ENCODE measurements at places on chromosomes 7 and 10.
A peak's percentile ranks its signal among the peaks of the same experiment; 100 is the strongest.

DNA sequence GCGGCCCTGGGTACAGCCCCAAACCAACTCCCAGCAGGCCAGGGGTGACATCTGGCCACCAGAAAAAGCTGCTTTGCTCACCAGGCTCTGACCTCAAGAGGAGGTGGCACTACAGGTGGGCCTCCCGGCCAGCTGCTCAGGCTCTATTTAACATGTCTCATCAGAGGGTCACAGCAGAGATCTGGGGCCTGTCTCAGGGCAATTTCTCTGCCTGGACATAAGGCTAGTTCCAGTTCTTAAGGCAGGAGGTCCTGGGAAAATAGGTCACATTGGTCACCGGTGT, 88.6 kb downstream of the GFRA1 start:
- no peak for DNase-seq

- no peak for DNase-seq
Measured at GRCh38 chr10:110277591-110277990, 27.1 kb downstream of the SMNDC1 start.

GRCh38 chr10:99369126-99369525, 40.0 kb downstream of the CNNM1 start:
- peak; percentile 55 for DNase-seq

DNA sequence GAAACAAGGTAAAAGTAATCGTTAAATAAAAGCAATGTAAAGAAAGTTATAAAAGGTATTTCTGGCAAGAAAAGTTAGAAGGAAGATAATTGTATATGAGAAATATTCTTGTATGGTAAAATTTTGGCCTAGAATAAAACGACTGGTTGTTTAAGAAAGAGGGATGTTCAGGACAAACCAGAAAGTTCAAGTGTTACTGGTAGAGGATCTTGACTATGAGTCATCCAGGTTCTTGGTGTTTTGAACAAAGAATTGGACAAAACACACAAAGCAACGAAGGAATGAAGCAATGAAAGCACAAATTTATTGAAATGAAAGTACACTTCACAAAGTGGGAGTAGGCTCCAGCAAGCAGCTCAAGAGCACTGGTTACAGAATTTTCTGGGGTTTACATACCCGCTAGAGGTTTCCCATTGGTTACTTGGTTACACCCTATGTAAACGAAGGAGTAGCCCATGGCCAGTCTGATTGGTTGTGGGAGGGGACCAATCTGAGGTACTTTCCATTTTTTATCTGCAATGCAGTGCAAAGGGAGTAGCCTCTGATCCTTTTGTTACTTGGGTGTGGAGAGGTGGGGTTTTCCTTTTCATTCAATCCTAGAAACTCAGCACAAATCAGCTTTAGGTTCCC, 22.4 kb upstream of the GARS1 start:
- no peak for DNase-seq

- no peak for DNase-seq
Measured at GRCh38 chr7:31358467-31358866, 17.9 kb upstream of the NEUROD6 start.

- DNase-seq, result no peak
Measured at GRCh38 chr10:18261768-18262231, 121.6 kb downstream of the CACNB2 start.

DNA sequence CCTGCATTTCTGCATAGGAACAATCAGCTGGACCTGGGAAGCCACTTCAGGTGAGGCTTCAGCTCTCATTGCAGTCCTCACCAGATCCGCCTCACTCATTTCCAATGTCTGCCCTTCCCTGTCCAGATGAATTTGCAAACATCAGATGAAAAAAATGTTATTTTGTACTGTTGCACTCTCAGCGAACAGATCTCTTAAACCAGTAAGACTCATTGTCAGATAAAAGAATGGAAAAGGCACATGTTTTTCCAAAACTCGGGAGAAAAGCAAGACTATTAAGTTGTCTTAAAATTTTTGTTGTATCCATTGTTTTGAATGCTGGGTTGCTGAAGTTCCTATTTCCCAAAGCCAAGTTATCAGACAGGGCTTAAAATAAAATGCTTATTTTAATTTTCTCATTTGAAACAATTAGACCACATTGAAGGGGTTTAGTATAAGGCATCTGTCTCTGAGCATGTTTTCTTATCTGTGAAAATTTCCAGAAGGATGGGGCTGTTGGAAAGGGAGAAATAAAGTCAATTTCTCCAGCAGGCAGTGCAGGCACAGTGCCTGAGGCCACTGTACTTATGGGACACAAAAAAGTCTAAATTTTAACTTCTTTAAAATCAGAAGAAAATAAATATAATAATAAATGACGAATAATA, 396.8 kb downstream of the KCNMA1 start:
- no peak for DNase-seq

- no peak for DNase-seq
Measured at GRCh38 chr7:45514944-45515343, 59.2 kb upstream of the ADCY1 start.

- DNase-seq, result no peak
Measured at GRCh38 chr7:123847868-123848267, 2.9 kb downstream of the HYAL4 start.

DNA sequence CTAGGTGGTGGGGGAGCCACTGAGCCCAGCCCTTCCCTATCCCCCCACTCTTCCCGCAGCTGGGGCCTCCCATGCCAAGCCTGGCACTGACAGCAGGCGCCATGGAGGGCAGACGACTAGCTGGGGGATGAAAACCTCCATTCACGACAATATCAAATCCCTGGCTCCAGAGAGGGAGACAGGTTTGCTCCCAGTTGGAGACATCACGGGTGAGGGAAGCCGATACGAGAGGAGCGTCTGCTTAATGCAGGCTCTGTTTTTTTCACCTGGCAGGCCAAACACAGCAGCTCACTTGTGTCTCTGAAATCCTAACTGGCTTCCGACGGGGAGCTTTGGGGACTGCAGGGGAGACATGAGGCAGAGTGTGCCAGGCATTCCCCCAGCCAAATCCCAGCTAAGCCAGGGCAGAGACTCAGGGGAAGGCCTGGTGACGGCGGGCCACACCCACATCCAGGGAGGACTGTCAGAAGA, 307.4 kb upstream of the ZMIZ1 start:
- DNase-seq, result no peak

GRCh38 chr7:93165447-93165846, 17.3 kb upstream of the SAMD9L start:
- no peak for DNase-seq

GRCh38 chr10:77031531-77032187, 605.9 kb downstream of the KCNMA1 start:
- no peak for DNase-seq

DNA sequence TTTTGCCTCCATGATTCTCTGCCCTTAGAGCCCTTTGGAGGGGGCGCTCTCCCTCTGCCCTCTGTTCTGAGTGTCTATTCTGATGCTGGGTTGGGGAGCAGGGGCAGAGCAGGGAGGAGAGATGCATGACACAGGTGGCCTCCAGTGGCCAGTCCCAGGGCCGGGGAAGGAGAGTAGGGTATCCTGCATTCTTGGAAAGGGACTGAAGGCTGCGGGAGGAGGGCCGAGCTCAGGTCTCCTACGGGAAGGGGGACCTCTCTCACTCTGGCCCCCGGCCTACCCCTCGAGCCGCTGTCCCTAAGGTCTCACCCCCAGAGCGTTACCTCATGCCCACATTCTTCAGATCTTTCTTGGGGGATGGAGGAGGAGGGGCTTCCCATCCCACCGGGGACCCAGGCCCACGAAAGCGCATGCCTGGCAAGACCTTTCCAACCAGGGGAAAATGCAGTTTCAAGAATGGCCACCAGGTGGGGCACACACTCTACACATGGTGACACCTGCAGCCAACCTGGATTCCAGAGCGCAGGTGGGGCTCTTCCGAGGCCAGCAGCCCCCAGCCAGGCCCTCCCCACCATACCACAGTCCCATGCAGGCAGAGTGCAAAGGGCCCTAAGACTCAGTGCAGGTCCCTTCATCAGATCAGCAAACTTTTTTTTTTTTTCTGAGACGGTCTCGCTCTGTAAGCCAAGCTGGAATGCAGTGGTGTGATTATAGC, 86.4 kb downstream of the MYL10 start:
- peak; percentile 25 for DNase-seq

- peak; percentile 75 for DNase-seq
Measured at GRCh38 chr10:91551856-91552255, 81.0 kb downstream of the PPP1R3C start.

GRCh38 chr7:131370523-131370968, 42.9 kb downstream of the MKLN1 start:
- DNase-seq, result peak; percentile 74

- DNase-seq, result no peak
Measured at GRCh38 chr10:46555713-46556514, 544 bp downstream of the GPRIN2 start.

GRCh38 chr10:32111585-32111984, 55.4 kb upstream of the KIF5B start:
- peak; percentile 13 for DNase-seq

DNA sequence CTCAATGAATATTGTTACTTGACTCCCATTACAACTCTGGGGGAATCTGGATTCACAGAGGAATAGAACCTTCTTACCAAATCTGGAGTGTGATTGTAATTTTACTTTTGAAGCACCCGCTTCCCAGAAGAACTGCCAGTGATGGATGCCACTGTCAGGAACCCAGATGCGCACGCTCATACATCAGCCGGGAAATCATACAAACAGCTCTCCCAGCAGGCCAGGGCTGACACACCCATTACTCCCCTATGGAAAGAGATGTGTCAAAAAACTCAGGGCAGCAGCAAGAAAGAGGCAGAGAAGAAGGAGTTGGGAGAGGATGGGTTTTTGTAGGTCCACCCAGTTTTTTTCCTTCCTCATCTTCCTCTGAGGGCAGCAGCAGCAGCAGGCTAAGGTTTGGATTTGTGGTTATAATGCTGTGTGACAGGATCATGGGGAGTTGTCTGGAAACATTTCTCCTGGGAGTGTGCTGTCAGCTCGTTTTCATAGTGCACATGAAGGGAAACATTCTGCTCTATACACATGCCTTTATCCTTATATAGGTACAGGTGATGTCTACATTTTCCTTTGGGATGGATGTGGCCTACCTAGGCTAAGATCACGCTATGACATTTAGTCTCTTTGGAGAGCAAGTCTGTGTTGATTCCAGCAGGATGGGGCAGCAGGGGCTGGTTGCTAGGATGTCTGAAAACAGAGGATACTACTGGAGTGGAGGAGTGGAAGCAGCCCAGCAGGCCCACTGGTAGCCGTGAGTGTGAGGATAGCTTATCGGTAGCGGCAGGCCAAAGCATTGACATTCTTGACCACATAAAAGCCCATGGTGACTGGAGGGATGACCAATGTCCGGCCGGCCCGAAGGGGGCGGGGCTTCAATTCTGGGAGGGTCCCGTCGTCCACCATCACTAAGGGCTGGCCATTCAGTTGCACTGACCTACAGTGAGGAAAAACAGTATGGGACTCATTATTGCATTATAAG, 12.4 kb upstream of the HPS1 start:
- DNase-seq, result no peak

DNA sequence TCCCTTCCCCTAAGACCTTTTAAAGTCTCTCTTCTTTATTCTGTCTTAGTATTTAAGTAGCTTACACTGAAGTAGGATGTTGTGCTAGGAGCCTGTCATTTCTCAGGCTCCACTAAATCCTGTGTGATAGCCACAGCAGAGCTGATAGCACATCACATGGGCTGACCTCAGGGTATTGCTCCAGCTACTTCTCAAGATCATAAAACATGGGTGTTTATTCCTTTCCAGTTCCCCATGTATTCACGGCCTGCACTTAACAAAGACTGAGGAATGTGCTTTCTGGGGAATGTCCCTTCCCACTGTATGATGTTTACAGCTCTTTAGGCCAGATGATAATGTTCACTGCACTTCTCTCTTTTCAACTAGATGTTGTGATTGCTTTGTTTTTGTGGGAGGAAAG, 1086.8 kb downstream of the KCNMA1 start:
- DNase-seq, result peak; percentile 58

DNA sequence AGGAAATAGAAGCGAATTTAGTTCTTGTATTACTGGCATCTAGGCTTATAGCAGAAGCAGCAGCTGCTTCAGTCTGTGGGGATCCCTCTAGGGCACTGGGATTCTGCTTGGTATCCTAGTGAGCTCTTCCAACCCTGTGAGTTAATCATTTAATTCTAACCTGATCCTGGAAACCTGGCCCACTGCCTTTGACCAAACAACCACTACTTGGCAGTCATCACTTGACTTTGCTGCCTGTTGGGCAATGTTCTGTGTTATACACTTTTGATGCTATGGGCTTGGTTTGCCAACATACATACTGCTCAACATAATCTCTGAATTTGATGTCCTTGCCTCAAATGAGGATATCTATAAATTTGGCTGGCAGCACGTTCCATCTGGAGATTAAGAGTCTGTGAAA, 813.4 kb downstream of the ANKRD7 start:
- DNase-seq, result no peak

- no peak for DNase-seq
Measured at GRCh38 chr7:112573302-112574039, 92.7 kb downstream of the LSMEM1 start.

DNA sequence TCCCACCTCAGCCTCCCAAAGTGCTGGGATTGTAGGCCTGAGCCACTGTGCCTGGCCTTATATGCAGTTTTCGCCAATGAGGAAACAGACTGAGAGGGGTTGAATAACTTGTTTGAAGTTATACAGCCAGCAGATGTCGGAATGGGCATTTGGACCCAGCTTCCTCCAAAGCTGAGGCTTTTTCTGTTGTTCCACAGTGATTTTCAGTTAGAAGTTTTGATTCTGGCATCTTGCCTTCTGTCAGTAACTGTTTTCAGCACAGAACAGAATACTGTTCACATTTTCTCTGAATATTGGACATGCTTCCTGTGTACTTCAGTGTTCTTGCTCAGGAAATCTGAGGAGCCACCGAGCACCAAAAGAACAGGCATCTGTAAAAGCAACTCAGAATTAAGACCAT, 287.2 kb downstream of the CAMK1D start:
- no peak for DNase-seq

DNA sequence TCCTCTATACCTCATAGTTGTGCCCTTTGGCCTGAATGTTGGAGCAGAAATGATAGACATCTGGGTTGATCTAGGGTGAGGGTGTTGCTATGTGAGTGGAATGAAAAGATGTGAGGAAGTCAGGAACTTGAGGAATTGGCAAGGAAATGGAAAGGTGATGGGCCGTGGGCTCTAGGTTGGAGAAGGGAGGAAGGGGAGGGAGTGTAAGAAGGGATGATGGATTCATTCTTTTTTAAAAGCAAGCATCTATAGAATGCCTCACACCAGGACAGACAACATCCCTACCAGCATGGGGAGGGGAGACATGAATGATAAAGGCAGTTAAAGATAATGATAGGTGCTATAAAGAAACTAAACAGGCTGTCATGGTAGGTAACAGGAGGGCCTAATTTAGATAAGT, 168.1 kb downstream of the WNT2 start:
- DNase-seq, result no peak
